Endothelial cell (in vitro differentiated cells): ENCODE measurements at places on chromosomes 12 and 14. TPM values are rescaled to one million over a fixed set of nuclear protein-coding genes. Genes with fewer than 3 reads are reported as not detected.
A peak's percentile ranks its signal among the peaks of the same experiment; 100 is the strongest.

- H3K27ac ChIP-seq, result no peak overlapping the region
- H3K27me3 ChIP-seq, result peaks cover 2% of the 10 kb centered on the region
- H3K36me3 ChIP-seq, result no peaks in the 10 kb centered on the region
- DNase-seq, result no peak
- H3K4me3 ChIP-seq, result no peak overlapping the region
- no peaks in the 10 kb centered on the region for H3K4me1 ChIP-seq
Observed at GRCh38 chr12:102406033-102406584, 74.3 kb downstream of the IGF1 start.

DNA sequence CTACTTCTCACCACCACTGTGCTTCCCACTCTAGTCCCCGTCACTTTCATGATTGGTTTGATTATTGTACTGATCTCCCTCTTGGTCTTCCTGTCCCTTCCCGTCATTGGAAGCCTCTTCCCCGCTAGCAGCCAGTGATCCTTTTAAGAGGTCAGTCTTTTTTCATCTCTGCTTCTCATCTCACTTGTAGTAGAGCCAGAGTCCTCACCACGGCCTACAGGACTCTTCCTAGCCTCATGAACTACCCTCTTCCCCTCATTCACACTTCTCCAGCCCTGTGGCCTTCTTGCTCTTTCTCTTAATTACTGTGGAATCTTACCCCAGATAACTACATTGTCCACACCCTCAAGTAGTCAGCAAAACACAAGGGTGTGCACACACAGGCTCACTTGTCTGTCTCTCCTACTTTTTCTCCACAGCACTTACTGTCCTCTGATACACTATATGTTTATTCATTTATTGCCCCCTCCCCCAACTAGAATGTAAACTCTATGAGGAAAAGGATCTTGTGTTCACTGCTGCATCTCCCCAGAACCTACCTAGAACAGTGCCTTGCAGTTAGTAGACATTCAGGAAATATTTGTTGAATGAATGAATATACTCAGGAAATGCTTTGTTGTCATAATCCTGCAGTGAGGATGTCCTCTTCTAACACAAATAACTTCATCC, 66.3 kb downstream of the CKB start:
- no peaks in the 10 kb centered on the region for H3K27me3 ChIP-seq
- no peak for DNase-seq
- peak overlapping the region; percentile 9 for H3K4me3 ChIP-seq
- peak overlapping the region; percentile 38 for H3K27ac ChIP-seq

Gene SLC35F4
- total RNA-seq, result not detected

Gene SYCP3
- total RNA-seq, result not detected

Gene CRIP1
- total RNA-seq, result 2.5 TPM
